Stimulated activated CD8-positive, alpha-beta memory T cell treated with anti-CD3 and anti-CD28 coated beads, Interleukin-7, amount 100 ng/mL, for 1 hour (primary cell): ENCODE measurements at places on chromosomes 4 and X.

DNA sequence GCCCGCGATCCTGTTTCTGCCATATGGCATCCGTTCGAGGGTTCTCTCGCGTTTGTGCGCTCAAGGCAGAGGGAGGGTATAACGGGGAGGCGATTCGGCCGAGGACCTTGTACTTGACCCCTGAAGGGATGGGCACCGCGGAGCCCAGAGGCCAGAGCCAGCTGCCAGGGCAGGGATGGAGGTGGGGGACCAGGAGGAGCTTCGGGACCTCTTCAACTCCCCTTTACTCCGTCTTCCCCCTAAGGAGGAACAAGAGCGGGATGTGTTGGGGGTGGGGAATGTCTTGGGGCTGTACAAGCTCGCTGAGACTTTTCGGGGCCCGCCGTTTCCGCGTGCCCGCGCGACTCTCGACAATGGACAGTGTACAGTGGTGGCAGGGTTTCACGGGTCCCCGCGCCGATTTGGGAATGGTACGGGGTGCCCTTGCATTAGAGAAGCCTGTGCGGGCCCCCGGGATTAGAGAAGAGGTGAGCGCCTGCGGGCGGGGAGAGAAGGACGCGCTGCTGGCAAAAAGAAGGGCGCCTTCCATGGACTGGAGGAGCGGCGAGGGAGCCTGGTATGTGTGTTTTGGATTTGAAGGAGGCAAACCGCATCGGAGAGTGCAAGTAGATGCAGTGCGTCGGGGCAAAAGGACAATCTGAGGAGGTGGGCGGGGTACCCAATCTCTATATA is 760 bp downstream of the UGT8 start:
- DNase-seq, result no peak

DNA sequence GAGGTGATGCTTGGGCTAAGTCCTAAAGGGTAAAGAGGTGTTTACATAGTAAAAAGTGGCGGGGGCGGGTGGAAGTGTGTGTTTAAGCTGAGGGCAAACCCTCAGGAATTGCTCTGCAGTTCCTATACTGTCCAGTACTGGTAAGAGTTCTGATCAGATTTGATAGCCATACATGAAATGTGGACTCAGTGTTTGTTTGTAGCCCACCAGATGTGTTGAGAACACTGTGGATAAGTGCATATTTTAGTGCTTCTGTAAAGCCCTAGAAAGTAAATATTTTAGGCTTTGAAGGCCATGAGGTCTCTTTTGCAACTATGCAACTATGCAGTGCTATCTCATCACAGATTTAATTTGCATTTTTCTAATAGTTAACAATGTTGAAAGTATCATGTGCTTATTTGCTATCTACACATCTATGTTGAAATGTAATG is 80.7 kb upstream of the EOLA2 start:
- DNase-seq, result no peak

DNA sequence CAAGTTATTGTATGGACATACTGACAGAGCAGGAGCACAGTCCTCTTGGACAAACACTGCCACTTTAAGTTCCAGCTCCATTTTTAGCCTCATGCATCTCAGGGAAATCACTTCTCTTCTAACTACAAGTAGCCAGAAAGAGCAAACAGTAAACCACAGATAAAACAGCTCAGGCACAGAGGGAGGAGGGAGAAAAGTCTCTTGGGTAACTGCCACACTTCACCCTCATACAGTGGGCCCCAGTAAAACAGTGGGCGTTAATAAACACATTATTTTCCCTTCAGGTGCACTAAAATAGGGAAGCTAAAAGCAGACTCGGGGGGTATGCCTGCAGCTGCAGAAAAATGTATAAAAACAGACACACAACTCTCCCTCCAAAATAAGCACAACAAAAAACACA is 21.6 kb downstream of the CD38 start:
- no peak for DNase-seq

DNA sequence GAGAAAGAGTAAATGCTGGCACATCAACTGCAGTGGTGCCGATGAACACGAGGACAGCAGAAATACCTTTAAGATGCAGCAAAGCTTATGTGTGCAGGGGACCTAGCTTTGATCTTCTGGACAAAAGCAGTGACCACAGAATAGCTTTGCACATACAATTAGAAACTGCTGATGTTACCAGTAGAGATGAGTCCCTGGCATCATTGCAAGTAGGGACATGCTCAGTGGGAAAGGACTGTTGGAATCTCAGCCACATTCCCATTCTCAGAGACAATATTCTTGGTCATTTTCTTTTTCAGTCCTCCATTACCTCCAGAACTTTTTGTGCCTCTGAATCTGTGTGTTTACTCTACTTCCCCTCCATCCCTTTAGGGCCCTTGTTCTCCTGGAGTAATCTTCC is 16.9 kb upstream of the PDLIM3 start:
- no peak for DNase-seq

GRCh38 chr4:88533088-88533790 is 9.7 kb upstream of the PYURF start:
- DNase-seq, result no peak
